Right lobe of liver (tissue), 6 donors: ENCODE measurements at places on chromosomes 6 and 20. TPM values are rescaled to one million over a fixed set of nuclear protein-coding genes. Genes with fewer than 3 reads are reported as not detected.
A peak's percentile ranks its signal among the peaks of the same experiment; 100 is the strongest.

DNA sequence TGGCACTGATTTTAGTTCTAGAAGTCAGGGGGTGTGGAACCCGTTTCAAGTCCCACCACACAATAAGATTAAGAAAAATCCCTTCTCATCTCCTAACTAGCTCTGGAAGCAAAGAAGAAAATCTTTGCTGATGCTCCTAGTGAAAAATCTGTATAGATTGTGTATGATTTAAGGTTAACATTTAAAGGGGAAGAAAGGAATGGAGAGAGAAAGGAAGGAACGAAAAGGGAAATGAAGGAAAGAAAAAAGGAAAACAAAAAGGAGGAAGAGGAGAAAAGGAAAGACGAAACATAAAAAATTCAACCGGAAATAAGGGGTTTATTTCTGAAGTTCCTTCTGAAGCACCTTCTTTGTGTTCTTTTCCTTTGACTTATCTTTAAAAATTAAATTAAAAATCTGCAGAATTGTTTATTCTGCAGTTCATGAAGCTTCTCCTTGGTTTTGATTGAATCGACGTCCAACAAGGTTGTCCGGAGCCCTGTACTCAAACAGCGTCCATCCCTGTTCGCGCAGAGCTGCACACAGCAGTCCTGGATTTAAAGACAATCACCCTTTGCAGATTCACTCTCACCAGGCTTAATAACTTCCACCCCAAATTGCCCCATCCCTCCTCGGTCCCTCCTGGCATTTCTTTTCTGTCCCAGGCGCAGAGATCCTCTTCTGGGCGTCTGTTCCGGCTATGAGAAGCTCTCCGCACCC is 1.6 kb upstream of the TFAP2B start:
- no peak for DNase-seq
- no peaks in the 10 kb centered on the region for H3K4me1 ChIP-seq
- no peak overlapping the region for H3K27ac ChIP-seq
- no peak overlapping the region for H3K4me3 ChIP-seq
- H3K27me3 ChIP-seq, result peaks cover 9% of the 10 kb centered on the region
- no peaks in the 10 kb centered on the region for H3K36me3 ChIP-seq

RAET1L gene
- total RNA-seq, result not detected

- no peak for DNase-seq
- H3K4me1 ChIP-seq, result no peaks in the 10 kb centered on the region
- no peaks in the 10 kb centered on the region for H3K27me3 ChIP-seq
- H3K27ac ChIP-seq, result no peak overlapping the region
- peaks cover 2% of the 10 kb centered on the region for H3K36me3 ChIP-seq
- H3K4me3 ChIP-seq, result no peak overlapping the region
Observed at GRCh38 chr20:41177636-41178035, 40.3 kb downstream of the PLCG1 start.

- no peaks in the 10 kb centered on the region for H3K27me3 ChIP-seq
- no peak for DNase-seq
- peak overlapping the region; percentile 56 for H3K4me3 ChIP-seq
- H3K4me1 ChIP-seq, result peaks cover 23% of the 10 kb centered on the region
- peak overlapping the region; percentile 46 for H3K27ac ChIP-seq
Observed at GRCh38 chr20:14336686-14337085, 726 bp downstream of the FLRT3 start.

OR10C1 gene
- total RNA-seq, result not detected

- H3K27me3 ChIP-seq, result no peaks in the 10 kb centered on the region
- no peak for DNase-seq
- no peak overlapping the region for H3K27ac ChIP-seq
- no peak overlapping the region for H3K4me3 ChIP-seq
Observed at GRCh38 chr20:58839474-58839874, 11.2 kb downstream of the GNAS-AS1 start.

RWDD2A gene
- total RNA-seq, result 2.0 TPM

TSPO2 gene
- 0.22 TPM for total RNA-seq

TMEM14A gene
- total RNA-seq, result 33.6 TPM

GRCh38 chr6:79605061-79605460 is 26.1 kb upstream of the SH3BGRL2 start:
- no peak for DNase-seq
- H3K27ac ChIP-seq, result no peak overlapping the region
- H3K4me3 ChIP-seq, result no peak overlapping the region

UNC5CL gene
- total RNA-seq, result 12.9 TPM

DNA sequence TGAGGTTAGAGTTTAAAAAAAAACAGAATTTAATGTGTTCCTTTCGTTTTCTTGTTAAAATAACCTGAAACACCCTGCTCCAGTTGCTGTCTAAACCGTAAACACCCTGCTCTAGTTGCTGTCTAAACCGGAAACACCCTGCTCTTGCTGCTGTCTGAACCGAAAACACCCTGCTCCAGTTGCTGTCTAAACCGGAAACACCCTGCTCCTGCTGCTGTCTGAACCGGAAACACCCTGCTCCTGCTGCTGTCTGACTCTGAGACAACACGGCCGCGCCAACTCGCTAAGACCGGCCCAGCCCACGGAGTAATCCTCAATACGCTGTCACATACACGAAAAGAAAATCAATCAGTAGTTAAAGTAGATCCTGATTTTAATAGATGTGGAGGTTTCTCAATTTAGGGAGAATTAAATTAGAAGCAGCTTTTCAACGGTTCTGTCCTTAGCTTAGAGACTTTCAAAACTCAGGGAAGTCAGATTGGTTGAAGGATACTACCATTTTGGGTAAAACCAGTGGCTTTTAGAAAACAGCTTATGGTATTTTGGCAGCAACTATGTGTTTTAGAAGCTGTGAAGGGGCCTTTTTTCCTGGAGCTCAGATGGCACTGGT is 98.3 kb downstream of the RAMACL start:
- H3K4me1 ChIP-seq, result no peaks in the 10 kb centered on the region
- peak; percentile 62 for DNase-seq
- no peak overlapping the region for H3K4me3 ChIP-seq
- no peaks in the 10 kb centered on the region for H3K36me3 ChIP-seq
- H3K27ac ChIP-seq, result no peak overlapping the region

DNA sequence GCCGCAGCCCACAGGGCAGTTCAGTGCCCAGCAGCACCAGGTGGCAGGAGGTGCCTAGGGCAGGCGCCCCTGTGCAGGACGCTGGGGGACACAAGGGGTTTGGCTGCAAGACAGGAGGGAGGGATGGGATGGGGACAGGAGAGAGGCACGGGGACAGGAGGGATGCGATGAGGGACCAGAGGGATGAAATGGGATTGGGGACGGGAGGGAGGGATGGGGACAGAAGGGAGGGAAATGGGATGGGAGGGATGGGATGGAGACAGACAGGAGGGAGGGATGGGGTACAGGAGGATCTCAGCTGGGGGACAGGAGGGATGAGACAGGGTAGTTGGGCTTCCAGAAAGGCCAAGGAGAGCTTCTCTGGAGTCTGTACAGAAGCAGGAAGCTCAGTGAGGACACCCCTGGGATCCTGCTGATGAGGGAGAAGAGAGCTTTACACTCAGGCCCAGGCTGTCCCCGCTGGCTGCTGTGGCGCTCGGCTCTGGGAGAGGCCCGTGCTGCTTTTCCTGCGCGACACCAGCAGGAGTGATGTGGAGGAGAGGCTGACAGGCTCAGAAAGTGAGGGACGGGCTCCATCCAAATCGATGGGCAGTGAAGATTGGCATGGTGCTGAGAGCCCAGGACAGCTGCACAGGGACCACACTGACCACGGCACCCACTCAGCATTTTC is 400.8 kb downstream of the SMOC2 start:
- no peaks in the 10 kb centered on the region for H3K4me1 ChIP-seq
- DNase-seq, result no peak
- H3K4me3 ChIP-seq, result no peak overlapping the region
- H3K27me3 ChIP-seq, result no peaks in the 10 kb centered on the region
- no peaks in the 10 kb centered on the region for H3K36me3 ChIP-seq

GRCh38 chr6:41208439-41209106 is 7.6 kb upstream of the TREML2 start:
- no peaks in the 10 kb centered on the region for H3K27me3 ChIP-seq
- no peaks in the 10 kb centered on the region for H3K4me1 ChIP-seq
- H3K36me3 ChIP-seq, result no peaks in the 10 kb centered on the region

PPP1R14C gene
- not detected for total RNA-seq

OTOR gene
- not detected for total RNA-seq

DNA sequence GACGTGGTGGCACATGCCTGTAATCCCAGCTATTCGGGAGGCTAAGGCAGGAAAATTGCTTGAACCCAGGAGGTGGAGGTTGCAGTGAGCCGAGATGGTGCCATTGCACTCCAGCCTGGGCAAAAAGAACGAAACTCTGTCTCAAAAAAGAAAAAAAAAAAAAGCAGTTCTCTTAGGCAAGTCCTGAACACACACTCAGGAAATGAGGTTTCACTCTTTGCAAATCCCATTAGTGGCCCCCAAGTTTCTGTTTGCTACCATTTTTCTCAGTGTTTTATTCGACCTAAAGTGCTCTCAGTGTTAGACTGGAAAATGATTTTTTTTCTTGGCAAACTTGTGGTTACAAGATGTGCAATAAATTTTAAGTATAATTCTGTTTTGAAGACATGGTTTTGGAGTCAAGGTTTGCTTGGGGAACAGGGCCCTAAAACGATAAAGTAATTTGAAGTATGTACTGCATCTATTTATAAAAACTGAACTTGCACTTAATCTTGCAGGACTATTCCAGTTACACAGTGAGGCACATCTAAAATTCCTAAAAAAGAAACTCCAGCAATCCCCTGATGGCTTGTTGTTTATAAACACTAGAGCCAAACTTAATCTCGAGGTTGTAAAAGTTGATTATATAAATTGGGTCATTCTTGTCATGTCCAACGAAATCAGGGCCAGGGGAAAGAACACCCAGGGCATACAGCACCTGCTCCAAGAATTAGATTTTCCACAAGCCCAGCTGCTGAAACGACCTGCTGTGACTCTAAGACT is 42.6 kb downstream of the MAP1LC3A start:
- H3K36me3 ChIP-seq, result no peaks in the 10 kb centered on the region
- H3K4me3 ChIP-seq, result no peak overlapping the region
- H3K27ac ChIP-seq, result no peak overlapping the region
- H3K27me3 ChIP-seq, result no peaks in the 10 kb centered on the region

DNA sequence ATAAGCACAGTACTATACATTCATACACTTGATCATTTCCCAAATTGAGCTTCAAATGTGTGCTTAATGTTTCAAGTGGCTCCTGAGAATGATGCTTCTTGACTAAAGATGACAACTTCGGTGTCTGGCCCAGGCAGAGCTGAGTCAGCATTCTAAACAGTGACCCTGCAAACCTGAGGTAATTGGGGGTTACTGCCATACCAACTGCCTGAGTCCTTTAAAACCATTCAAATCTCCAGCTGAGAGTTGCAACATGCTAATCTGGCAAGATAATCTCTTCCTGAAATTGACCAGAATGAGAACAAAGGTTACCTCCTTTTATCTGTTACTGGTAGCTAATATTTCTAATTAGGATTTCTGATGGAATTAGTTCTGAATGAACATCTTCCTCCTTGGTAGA is 8.2 kb downstream of the BACH2 start:
- no peaks in the 10 kb centered on the region for H3K27me3 ChIP-seq
- H3K27ac ChIP-seq, result peak overlapping the region; percentile 89
- no peak overlapping the region for H3K4me3 ChIP-seq
- DNase-seq, result peak; percentile 79

- H3K4me1 ChIP-seq, result no peaks in the 10 kb centered on the region
- H3K36me3 ChIP-seq, result no peaks in the 10 kb centered on the region
- no peaks in the 10 kb centered on the region for H3K27me3 ChIP-seq
- no peak for DNase-seq
- H3K27ac ChIP-seq, result no peak overlapping the region
Observed at GRCh38 chr6:17580518-17581048, 19.5 kb upstream of the FAM8A1 start.

DNA sequence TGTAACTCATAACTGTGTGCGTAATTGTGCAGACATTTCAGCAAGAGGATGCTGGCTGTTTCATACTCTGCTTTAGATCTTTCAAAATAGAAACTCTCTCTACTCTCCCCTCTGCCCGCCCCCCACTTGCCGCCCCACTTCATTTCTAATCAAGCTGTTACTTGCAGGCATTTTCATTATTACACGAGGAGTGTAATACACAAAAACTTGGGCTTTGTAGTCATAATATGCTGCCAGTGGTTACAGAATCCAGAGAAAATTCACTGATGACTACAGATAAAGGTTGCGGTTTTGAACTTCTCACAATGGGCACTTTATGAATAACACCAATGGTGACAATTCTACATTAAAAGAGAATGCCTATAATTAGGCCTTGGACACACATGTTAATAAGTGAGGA is 194.0 kb upstream of the POU3F2 start:
- no peaks in the 10 kb centered on the region for H3K27me3 ChIP-seq
- no peaks in the 10 kb centered on the region for H3K36me3 ChIP-seq
- H3K4me1 ChIP-seq, result no peaks in the 10 kb centered on the region
- no peak overlapping the region for H3K27ac ChIP-seq
- no peak overlapping the region for H3K4me3 ChIP-seq

GSTA1 gene
- 792 TPM for total RNA-seq

TLDC2 gene
- not detected for total RNA-seq

PXDC1 gene
- 250 TPM for total RNA-seq

GRCh38 chr6:20879526-20879925 is 345.3 kb downstream of the CDKAL1 start:
- DNase-seq, result no peak
- H3K27ac ChIP-seq, result peak overlapping the region; percentile 89

FAM209B gene
- 0.44 TPM for total RNA-seq

GRCh38 chr6:67433124-67433523 is 1202.0 kb upstream of the ADGRB3 start:
- H3K4me1 ChIP-seq, result no peaks in the 10 kb centered on the region
- no peak for DNase-seq
- H3K27ac ChIP-seq, result no peak overlapping the region
- no peak overlapping the region for H3K4me3 ChIP-seq
- H3K27me3 ChIP-seq, result no peaks in the 10 kb centered on the region

FAM217A gene
- not detected for total RNA-seq

DNA sequence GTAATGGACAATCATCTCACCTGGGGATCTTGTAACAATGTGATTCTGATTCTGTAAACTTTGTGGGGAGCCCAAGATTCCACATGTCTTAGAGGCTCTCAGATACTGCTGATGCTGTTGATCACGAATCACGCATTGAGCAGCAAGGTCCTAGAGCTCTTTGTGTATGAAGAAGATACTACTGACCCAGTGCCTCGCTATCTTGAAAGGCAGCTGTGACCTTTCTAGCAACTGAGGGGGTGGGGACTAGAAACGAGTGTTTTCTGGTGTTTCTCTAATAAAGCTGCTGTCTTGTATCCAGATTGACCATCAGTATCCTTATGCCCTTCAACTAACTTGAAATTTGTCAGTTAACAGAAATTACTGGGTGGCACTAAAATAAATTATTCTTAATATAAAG is 142.9 kb downstream of the MTHFD1L start:
- no peaks in the 10 kb centered on the region for H3K36me3 ChIP-seq
- H3K27ac ChIP-seq, result no peak overlapping the region
- H3K27me3 ChIP-seq, result no peaks in the 10 kb centered on the region
- H3K4me3 ChIP-seq, result no peak overlapping the region
- H3K4me1 ChIP-seq, result no peaks in the 10 kb centered on the region

DNA sequence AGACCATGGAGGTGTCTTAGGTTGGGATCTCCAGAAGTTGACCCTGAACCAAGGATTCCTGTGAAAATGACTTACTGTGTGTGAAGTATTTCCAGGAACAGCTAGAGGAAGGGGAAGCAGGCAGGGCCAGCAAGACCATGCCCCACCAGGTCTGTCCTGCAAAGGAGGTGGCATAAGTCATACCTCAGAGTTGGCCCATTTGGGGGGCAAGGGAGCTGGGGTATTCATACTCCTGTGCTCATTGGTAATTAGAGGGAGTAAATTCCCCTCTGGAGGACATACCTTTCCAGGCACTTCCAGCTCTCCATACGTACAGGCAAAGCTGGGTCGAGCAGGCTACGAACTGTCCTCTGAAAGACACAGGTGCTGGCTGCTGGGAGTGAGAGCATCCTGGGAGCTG is 72.4 kb downstream of the STK35 start:
- no peaks in the 10 kb centered on the region for H3K4me1 ChIP-seq
- H3K27ac ChIP-seq, result no peak overlapping the region
- H3K4me3 ChIP-seq, result no peak overlapping the region
- no peaks in the 10 kb centered on the region for H3K27me3 ChIP-seq
